ENCODE measurements at places on chromosomes 4 and X.
A peak's percentile ranks its signal among the peaks of the same experiment; 100 is the strongest.

DNA sequence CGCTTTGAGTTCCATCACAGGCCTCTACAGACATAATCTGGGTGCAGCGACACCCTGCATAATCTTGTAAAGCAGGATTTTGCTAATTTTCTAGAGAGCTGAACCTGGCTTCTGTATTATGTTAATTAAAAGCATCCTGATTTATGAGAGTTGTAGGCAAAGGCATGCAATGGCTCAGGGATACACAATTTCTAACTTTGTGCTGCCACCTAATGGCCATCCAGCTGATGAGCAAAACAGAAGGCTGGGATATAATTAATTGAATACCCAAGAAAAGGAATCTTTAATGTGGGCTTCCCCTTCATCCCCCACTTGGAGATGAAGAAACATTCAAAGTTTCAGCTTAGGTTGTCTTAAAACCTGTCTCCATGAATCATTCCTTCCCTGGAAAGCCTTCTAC lies 78.1 kb downstream of the BMP15 start:
- DNase-seq = no peak

DNA sequence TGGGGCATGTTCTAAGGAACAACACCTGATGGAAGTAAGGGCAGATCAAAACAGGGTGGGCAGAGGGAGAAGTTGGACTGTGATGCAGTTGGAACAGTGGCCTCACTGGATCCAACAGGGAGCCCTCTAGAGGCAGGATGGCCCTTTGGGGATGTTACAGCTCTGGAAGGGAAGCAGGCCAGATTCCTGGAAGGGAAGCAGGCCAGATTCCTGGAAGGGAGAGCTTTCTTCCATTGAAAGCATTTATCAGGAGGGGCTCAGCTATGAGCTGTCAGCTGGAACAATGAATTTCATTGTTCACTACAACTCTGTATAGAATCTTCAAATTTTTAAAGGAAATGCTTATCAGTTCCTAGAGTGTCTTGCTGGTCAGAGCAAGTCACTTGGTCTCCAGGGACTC lies 17.7 kb downstream of the IL15 start:
- no peak for DNase-seq

GRCh38 chr4:17667253-17667652 lies 52.8 kb downstream of the MED28 start:
- no peak for DNase-seq

GRCh38 chr4:83208371-83209365 lies 75.9 kb downstream of the COQ2 start:
- DNase-seq = no peak

GRCh38 chrX:134721766-134722532 lies 63.7 kb upstream of the PLAC1 start:
- no peak for DNase-seq

DNA sequence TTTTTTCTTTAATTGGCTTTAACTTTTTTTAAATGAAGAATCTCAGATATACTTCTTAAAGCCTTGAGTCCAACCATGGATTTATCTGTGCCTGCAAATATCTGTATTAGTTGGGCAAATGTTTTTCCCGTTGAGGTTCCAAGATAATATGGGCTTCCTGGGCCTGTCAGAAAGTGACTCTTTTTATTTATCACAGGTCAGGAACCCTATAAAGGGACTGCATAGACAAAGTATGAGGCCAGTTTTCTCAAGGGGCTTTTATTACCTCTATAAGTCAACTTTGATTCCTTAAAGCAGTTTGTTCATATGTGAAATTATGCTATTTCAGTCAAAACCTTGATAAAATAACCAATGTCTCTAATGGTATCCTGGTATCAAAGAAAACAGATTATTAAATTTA lies 80.2 kb upstream of the BMP2K start:
- no peak for DNase-seq

GRCh38 chr4:176635372-176636261 lies 157.1 kb downstream of the VEGFC start:
- DNase-seq = no peak

DNA sequence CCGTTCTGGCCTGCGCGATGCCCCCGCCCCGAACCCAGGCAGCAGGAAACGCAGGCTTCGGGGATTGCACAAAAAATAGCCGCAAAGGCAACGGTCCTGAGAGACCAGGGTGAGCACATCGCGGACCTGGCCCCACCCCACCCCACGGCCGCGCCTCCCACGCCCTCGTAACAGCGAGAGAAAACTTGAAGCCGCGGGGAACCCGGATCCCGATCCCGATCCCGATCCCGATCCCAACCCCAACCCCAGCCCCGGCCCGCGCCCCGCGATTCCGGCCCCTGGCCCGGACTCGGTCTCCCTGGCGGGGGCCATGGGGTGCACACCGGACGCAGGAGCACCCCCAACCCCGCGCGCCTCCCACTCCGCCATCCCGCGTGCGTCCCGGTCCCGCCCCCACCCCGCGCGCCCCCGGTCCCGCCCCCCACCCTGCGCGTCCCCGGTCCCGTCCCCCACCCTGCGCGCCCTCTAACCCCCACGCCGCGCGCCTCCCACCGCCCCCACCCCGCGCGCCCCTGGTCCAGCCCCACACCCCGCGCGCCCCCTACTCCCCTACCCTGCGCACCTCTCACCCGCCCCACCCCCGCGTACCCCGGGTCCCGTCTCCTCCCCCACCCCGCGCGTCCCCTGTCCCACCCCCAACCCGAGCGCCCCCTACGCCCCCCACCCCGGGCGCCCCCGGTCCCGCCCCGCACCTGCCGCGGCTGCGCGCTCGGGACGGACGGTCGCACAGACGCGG lies 29.0 kb downstream of the NOP14 start:
- peak; percentile 45 for DNase-seq

GRCh38 chr4:102564399-102565059 lies 63.4 kb downstream of the NFKB1 start:
- DNase-seq = no peak

GRCh38 chr4:10405672-10406071 lies 51.6 kb downstream of the ZNF518B start:
- no peak for DNase-seq

- no peak for DNase-seq
Measured at GRCh38 chrX:29257521-29257920, 670.3 kb downstream of the IL1RAPL1 start.

DNA sequence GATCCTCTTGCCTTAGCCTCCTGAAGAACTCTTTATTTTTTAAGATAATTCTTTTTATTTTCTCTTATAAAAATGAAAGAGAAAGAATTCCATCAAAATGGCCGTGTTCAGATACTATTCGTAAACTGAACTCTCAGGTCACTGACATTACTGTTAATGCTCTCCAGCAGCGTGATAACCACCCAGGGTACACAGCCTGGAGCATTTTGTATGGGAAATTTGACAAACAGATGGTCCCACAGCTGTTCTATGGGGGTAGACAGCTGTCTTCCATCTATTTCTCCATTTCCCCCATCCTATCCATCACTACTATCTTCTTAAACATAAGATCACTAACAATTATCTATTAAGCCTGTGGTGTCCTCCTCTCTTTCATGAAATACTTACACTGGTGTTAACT lies 47.8 kb downstream of the SYNPO2 start:
- DNase-seq = no peak

GRCh38 chr4:145876531-145877180 lies 62.0 kb downstream of the ZNF827 start:
- no peak for DNase-seq

- DNase-seq = no peak
Measured at GRCh38 chr4:23015821-23016220, 323.1 kb downstream of the GBA3 start.

DNA sequence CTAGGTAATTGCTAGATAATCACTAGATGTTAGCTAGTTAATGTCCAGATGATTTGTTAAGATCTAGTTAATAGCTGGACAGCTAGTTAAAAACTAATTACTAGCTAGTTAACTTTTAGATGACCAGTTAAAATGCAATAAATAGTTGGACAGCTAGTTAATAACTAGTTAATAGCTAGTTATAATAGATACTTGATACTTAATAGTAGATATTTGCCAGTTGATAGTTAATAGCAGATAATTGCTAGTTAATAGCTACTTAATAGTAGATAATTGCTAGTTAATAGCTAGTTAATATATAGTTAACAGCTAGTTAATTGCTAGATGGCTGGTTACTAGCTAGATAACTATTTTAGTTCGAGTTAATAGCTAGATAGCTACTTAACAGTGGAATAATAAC lies 631.4 kb upstream of the CT83 start:
- DNase-seq = no peak

DNA sequence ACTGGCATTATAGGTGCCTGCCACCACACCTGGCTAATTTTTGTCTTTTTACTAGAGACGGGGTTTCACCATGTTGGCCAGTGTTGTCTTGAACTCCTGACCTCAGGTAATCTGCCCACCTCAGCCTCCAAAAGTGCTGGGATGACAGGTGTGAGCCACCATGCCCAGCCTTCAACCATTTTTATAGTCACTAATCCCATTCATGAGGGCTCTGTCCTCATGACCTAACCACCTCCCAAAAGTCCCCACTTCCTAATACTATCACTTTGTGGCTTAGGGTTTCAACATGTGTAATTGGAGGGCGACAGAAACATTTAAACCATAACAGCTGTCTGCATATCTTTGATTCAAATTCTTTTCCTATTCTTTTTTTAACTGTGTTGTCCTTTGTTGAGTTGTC lies 229.6 kb upstream of the AGA start:
- DNase-seq = no peak

DNA sequence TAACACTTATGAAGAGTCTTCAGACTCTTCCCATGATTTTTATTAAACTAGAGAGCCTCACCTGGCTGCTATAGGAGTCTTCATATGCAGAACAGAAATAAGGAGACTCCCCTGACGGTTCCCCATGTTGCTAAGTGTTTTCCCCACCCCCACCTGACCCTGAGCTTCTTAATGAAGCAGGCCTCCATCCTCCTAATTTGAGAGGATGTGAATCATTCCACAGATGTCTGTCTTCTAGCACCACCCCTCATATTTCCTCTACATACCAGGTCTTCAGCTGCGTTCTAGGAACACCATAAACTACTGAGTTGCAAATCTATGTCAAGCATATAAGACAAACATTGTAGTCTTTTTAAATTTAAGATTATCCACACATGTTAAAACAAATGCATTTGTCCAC lies 36.9 kb downstream of the RP2 start:
- no peak for DNase-seq

GRCh38 chr4:64497491-64497890 lies 88.2 kb upstream of the TECRL start:
- no peak for DNase-seq

GRCh38 chr4:141786946-141787345 lies 150.6 kb downstream of the IL15 start:
- no peak for DNase-seq
